Stimulated activated naive CD4-positive, alpha-beta T cell treated with Interleukin-2 at 50 U/mL for 16 hours (primary cell): ENCODE measurements at places on chromosomes 5 and 9.

- no peak for DNase-seq
These were observed 14.6 kb downstream of the ARL14EPL start for GRCh38 chr5:116046823-116047222.

GRCh38 chr9:5671711-5672353 is 42.9 kb downstream of the RIC1 start:
- no peak for DNase-seq

- no peak for DNase-seq
These were observed 8.3 kb upstream of the TIFAB start for GRCh38 chr5:135460246-135461033.

DNA sequence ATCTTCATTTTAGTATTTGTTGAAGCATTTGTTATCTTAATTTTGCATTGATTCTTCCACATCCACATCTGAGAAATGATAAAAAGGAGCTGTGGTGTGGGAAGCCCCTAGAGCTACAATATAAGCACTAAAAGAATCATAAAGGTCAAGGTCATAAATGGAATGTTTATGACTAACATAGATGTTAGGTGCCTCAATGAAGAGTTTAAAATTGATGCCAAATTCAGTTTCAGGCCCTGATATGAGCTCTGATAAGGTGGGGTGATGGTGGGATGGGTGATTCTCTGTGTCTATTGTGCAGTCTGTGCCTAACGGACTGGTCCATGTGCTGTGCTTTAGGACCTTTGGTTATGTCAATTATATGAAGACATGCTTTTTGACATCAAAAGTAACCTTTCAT is 61.2 kb upstream of the CAMK4 start:
- DNase-seq, result no peak

- DNase-seq, result no peak
These were observed 58.0 kb downstream of the DAP start for GRCh38 chr5:10702911-10703491.

DNA sequence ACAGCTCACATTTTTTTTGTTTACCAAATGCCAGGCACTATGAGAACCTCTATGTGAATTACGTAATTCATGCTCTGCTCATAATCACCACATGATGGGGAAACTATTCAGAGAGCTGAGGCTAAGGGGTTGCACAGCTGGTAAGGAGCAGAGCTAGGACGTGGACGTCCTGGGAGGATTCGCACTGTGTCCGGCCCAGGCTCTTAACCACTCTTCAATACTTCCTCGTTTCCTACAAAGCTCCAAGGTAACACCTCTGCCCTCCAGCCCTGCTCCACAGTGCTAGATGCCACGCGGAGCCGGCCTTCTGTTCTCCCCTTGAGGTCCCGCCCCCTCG is 8.7 kb downstream of the PHF19 start:
- DNase-seq, result no peak
